C1 segment of cervical spinal cord (tissue), 14 donors: ENCODE measurements at places on chromosomes 1 and 21.

GRCh38 chr1:23657659-23658275, 33.8 kb upstream of the RPL11 start:
- DNase-seq: no peak

DNA sequence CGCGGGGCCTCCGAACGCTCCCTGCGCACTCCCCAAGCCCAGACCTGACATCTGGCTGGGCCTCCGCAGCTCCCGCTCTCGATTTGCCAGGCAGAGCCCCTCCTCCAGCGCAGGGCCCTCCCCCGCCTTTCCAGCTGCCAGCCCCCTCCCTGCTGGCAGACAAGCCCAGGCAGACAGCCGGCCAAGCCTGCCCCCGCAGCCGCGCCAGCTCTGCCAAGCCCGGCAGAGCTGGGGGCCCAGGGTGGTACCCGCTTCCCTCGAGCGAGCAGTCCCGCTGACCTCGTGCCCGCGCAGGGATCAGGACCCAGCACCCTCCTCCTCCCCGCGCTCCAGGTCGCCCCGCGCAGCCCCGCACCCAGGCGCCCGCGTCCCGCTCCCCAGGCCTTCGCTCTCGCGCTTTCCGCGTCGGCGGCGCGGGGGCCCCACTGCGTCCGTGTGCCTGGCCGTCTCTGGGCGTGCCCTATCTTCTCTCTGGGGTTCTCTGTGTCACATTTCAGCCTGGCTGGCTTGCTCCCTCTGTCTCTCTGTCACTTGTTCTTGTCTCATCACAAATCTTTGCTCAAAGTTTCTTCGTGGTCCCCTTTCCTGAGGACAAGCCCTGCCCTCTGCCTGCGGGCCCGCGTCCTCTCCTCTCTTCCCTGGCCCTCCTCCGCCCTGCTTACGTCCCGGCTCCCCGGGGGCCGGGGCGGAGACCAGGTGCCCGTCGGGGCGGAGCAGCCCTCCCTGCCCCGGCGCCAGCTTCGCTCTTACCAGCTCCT, 580 bp downstream of the INKA2 start:
- peak; percentile 49 for DNase-seq

GRCh38 chr1:118290571-118290970, 105.5 kb upstream of the SPAG17 start:
- DNase-seq: no peak

GRCh38 chr1:39892601-39893595, 8.8 kb downstream of the MYCL start:
- no peak for DNase-seq

GRCh38 chr1:91054780-91055481, 33.1 kb upstream of the ZNF644 start:
- no peak for DNase-seq

- DNase-seq: no peak
Observed at GRCh38 chr1:196667131-196667530, 15.3 kb downstream of the CFH start.
